ENCODE measurements at places on chromosomes 13 and 19.

DNA sequence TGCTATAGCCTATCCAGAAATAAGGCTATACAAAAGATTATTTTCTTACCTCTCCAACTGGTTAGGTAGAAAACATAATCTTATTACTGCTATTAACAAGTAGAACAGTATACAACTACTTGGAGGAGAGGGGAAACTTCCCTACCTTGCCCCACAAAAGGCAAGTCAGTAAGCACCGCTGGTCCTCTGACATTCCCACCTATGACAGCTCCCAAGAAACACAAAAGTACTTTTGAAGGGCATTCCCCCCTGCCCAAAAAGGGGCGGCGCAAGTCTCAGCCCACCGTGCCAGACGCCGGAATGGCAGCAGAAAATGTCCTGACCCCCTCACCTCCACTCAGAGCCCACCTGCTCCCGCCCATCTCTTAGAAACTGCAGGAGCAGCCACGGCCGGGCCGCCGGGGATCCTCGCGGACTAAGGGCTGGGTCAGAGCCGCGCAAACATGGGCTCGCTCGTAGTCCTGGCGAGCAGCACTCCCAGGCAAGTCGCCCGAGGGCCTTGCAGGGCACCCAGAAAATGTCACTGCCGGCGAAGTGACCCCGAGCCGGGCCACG lies 437 bp downstream of the SUCLA2 start:
- DNase-seq: no peak

DNA sequence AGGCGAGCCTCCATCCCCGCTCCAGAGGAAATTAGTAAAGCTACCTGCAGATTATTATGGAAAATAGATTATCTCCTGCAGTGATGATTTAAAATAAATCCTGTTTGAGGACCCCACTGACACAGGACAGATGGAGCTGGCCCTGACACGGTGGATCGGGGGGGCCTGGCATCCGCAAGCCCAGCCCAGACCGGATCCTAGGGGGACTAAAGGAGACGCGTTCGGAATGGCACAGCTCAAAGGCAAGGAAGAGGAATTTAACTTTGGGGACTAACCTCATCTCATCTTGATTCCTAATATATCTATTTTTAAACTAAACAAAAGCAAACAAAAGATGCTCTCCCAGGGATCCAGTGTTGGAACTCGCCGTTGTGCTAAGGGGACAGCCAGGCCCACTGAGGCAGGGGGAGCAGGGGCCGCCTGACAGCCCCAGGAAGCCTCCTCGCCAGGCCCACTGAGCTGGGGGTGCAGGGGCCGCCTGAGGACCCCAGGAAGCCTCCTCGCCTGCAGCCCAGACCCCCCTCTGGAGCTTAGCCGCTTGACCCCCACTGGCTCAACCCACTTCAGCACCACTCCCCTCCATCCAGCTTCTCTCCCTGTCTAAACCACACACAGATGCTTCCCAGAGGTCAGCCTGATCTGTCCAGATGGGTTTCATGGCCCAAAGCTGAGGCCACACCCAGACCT lies 78.6 kb downstream of the SPACA7 start:
- DNase-seq: no peak

DNA sequence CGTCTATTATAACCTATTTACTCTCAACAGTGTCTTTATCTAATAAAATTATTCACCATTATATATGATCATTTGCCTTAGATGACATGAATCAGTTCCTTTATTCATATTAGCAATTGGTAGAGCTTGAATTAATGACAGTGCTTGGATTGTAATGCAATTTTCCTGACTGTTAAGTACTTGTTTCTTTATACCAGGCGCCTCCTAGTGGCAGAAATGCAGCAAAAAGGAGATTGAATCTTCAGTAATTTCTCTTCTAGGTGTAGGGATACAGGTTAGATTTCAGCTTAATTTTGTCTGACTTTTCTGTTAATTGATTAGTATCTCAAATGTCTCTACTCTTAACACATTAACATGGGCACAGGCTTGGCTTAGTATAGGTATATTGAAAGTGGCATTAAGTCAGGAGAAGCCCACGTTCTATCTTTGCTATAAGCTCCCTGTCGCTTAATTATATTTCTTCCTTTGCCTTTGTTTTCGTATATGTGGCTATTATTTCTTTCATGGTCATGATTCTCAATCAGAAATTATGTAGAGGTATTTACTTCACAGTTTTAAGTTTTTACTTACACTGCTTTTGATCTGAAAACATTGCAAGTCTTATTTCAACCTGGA lies 9.1 kb upstream of the LHFPL6 start:
- DNase-seq: peak; percentile 61

- DNase-seq: no peak
Observed at GRCh38 chr19:16945364-16945714, 56.5 kb downstream of the F2RL3 start.

GRCh38 chr13:112531263-112531794 lies 56.6 kb downstream of the TUBGCP3 start:
- DNase-seq: no peak

DNA sequence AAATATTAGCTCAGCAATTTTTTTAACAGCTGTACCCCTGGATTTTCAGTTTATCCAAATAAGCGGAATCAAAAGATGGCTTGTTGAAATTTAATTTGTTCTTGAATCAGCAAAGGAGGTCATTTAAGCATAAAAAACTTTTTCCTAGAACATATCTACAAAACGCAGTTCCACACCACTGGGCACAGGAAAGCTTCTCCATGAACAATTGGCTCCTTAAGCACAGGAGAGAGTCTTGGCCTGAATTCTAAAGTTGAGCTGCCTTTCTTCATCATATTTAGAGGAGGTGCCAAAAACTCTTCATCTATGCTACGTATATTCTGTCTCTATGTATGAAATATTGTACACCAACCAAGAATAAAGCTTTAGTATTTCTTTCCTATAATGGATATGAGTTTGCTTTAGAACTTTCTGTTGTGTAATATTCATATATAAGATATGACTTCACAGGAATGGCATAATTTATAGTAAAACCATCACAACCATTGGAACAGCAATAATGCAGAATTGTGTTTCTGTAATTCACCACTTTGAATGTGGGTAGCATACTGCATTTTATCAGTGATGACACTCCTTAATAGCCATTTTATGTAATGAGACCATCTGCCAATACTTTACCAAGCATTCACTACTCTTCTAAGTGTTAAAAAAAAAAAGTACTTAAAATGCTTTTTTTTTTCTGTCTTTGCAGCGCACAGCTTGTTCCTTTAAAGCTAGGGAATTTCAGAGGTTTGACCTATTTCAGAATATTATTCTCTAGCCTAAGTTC lies 263.7 kb downstream of the SLITRK6 start:
- DNase-seq: no peak

- DNase-seq: no peak
Observed at GRCh38 chr13:101545521-101545920, 93.0 kb downstream of the ITGBL1 start.

DNA sequence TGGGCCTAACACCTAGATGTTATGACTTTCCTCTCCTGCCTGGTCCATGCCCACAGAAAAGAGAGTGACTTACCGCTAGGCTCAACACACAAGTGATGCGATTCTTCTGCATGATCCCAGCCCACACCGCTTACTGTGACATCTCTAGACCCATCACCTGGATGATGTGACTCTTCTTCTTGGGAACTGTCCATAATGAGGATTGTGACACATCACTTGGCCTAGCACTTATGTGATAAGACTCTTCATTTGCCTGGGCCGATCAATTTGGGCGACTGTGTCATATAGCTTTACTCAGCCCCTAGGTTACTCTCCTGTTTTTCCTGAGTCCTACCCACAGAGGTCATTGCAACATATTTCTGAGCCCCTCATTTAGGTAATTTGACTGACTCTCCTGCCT lies 19.9 kb upstream of the ZNF681 start:
- DNase-seq: no peak

GRCh38 chr19:1509602-1510441 lies 3.0 kb downstream of the ADAMTSL5 start:
- DNase-seq: no peak

DNA sequence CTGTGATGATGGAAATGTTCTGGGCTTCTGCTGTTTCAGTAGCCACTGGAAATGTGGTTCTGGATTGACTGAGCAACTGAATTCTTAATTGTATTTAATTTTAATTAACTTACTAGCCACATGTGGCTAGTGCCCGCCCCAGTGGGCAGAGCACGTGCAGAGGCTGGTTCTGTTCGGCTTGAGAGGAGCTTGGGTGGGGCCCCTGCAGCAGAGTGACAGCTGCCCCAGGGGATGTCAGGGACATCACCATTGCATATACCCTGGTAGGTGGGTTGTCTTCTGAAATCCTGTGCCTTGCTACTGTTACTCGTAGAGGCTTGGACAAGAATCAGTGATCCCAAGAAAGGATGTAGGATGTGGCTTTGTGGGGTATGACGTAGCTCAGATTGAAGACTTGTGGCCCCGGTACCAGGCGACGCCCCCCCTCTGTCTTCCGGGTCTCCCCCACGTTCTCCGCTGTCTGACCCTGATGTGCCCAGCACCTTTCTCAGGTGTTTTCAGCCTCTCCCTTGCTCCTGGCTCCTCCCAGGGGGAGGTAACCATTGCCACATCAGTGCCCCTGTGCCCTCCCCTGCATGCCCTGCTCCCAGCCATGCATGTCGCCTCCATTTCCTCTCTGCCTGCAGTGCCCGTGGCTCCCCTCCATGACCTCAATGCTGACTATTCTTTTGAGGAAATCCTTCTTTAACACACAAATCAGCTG lies 102.6 kb upstream of the RNF113B start:
- no peak for DNase-seq

- DNase-seq: no peak
Observed at GRCh38 chr19:46927106-46927505, 66.3 kb downstream of the ARHGAP35 start.

DNA sequence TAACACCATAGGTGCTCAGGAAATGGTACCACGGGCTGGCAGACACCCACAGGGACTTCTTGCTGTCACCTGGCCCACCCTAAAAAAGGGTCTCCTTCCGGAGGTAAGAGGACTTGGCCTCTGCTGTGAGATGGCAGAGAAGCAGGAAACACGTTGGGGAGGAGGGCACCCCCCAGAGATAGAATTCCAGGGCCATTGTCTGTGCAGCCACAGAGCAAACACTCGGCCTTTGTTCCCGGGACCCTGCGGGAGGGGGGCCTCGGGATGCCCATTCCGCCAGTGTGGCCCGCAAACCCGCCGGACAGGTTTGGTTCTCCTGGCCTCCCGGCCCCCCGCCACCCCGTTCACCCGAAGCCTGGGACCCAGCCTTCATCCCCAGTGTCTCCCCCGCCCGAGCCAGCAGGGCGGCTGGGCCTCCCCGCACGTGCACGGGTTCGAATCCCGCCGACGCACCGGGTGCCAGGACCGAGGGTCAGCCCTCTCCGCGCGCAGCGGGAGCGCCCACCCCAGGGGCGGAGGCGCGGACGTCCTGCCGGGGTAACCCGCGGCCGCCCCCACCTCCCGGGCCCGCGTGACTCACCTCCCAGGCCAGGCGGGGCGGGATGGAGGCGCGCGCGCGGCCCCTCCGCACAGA lies 714 bp downstream of the PLPP2 start:
- peak; percentile 87 for DNase-seq

DNA sequence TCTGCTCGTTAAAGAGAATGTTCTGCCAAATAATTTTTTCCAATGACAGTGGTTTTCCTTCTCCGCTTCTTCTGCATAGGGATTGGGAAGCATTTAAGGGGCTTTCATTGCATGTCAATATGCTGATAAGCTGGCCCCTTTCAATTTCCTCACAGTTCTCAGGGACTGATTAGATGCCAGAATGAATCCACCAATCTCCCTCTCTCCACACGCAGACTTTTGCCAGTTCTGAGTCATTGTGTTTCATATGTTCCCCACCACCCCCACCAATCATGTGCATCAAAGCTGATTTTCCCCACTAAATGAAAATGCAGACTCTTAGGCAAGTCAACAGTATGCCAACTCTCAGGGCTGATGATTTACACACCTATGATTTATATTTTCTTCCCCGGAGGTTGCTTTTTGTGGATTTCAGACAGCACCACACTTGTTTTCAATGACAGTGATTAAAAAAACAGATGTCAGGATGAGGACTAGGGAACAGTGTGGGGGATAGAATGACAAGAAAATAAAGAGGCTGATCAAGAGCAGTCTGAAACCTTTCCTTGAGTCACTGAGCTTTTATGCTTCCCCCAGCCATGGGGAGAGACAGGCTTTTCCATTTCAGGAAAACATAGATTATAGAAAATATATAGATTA lies 47.9 kb upstream of the C13orf42 start:
- no peak for DNase-seq

DNA sequence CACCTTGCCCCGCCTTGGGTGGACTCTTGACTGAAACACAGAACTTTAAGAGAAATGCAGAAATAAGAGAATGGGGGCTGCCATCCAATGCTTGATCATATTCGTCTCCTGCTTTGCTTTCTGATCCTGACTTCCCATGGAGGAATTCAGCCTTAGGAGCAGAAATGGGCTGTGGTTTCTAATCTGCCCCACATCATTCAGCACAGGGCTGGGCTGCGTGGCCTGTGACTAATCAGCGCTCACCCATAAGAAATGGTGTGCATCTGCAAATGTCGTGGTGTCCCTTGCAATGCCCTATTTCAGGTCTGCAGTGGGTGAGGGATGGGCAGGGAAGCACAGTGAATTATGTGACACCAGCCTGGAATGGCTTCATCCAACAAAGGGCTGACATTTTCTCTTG lies 60.7 kb upstream of the URI1 start:
- no peak for DNase-seq

DNA sequence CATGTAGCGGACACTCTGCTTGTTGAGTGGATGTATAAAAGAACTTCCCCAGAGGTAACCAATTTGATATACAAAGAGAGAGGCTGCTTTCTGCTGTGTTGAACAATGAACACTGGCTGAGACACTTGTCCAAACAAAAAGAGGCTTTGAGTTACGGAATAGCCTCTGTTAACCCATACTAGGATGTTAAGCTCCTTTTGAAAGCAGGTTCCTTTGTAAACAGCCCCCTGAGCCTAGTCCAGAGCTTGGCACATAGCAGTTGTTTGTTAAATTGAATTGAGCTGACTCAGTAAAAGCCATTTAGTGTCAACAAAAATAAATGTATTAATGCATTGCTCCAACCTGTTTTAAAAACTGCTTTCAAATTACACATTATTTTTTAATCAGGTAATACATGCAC lies 200.1 kb downstream of the MZT1 start:
- no peak for DNase-seq

GRCh38 chr13:40171566-40171965 lies 494.9 kb downstream of the FOXO1 start:
- no peak for DNase-seq

DNA sequence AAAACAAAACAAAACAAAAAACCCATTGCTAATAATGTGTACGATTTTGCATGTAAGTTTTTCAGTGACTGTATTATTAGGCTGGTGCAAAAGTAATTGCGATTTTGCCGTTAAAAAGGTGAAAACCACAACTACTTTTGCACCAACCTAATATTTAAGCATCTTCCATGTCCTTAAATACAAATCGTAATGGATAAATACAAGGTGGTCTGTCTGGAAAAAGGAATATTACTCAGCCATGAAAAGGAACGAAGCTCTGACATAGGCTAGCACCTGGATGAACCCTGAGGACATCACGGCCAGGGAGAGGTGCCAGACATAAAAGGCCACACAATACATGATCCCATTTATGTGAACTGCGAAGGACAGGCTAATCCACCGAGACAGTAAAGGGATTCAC lies 33.2 kb downstream of the GADD45B start:
- DNase-seq: no peak

Measured in COR-L47 (cell line).